Kidney (tissue), 22 donors: ENCODE measurements at places on chromosomes 6 and 20. TPM values are rescaled to one million over a fixed set of nuclear protein-coding genes. Genes with fewer than 3 reads are reported as not detected.

- DNase-seq, result no peak
Measured at GRCh38 chr6:113643407-113643770, 213.8 kb upstream of the MARCKS start.

DNA sequence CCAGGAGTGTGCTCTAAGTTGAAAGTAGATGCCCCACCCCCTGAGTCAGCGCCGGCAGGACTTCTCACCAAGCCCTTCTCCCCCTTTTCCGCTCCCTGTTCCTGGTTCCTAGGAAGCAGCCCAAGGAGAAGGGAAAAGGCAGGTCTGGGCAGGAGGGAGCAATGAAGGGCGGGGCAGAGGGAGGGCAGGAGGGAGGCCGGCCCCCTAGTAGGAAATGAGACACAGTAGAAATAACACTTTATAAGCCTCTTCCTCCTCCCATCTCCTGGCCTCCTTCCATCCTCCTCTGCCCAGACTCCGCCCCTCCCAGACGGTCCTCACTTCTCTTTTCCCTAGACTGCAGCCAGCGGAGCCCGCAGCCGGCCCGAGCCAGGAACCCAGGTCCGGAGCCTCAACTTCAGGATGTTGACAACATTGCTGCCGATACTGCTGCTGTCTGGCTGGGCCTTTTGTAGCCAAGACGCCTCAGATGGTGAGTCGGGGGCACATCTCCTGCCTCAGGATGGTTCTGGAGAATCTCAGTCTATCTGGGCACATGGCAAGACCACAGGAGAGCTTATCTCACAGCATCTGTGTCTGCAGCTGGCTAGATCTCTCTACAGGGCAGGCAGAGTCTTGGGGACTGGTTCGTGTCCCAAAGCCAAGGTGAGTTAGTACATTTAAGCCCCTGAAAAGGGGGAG is at the start of gene PROCR:
PROCR (plus strand) TSS at position 320 of the 681 bp plus-strand sequence; CDS start at position 403, 83 bp downstream.
- DNase-seq, result peak; percentile 60

DNA sequence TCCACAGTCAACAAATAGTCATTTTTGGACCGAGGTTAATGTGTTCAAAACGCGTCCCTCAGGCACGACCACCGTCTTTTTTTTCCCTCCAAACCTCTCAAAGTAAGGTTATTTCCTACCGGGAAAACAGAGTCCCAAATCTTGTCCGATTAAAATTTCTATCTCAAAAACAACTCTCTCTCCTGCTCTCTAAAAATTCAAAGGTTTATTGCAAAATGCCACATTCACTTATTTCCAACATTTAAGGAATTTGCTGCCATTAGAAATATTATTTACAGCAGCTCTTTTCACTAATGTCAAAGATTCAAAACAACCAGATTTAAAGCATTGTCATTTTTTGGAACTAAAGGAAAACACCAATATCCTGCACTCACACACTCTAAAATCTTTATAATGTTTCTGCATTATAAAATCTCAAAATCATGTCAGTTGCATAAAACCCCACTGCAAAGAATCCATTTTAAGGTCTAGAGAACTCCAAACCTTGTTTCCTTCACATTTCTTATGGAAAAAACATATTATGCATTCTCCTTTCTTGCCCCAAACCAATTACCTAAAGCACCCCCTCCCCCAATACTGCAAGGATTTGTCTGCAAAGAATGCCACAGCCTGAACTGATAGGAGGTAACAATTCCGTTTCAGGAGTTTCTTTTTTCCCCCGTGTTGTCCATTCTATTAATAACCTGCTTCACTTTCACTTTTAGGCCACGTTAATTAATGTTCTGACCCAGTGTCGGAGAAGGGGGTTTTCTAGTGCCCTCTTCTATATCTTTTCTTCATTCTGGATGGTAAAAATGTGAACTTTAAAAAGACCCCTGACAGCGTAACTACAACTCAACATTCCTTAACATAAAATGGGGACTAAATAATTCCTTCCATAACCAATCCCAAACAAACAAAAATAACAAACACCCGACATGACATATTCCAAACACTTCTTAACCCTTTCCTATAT is 1.4 kb downstream of the NRN1 start:
- no peak for DNase-seq

DNA sequence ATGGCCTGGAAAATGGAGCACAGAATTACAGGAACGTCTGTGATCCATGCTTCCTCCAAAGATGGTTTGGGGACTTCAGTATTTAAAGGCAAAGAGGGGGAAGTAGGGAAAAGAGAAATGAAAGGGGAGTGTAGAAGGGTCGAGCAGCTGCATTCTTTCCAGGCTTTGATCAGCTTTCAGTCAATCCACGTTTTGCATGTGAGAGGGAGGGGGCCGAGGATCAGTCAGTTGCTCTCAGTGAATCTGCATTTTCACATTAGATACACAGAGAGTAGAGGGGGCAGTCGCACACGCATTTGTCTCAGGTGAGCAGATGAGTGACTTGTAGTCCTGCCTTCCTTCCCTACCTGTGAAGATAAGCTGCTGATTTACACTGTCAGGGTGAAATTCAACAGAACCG is 78.8 kb downstream of the FOXF2 start:
- no peak for DNase-seq

DNA sequence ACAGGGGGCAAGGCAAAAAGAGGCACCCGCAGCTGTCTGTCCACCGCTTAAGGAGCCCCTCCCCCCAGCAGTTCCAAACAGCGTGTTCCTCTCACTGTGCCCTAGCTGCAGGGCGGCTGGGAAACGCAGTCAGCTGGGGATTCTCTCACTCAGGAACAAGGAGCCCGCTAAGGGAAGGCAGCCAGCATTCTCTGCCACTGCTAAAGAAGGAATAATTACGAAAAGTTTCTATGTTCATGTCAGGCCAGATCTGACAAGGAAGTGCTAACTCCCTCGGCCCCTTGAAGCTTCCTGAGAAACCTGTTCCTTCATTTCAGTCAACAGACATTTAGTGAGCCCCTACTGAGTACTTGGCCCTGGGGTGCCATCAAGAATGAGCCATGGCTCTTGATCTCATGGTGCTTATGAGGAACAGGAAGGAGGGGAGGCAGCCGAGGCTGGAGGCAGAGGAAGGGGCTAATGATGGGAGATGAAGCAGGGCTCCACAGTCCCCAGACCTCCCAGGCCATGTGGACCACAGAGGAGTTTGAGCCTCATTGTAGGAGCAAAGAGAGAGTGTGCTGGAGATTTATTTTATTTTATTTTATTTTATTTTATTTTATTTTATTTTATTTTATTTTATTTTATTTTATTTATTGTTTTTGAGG is 101.7 kb upstream of the PMEPA1 start:
- no peak for DNase-seq

DNA sequence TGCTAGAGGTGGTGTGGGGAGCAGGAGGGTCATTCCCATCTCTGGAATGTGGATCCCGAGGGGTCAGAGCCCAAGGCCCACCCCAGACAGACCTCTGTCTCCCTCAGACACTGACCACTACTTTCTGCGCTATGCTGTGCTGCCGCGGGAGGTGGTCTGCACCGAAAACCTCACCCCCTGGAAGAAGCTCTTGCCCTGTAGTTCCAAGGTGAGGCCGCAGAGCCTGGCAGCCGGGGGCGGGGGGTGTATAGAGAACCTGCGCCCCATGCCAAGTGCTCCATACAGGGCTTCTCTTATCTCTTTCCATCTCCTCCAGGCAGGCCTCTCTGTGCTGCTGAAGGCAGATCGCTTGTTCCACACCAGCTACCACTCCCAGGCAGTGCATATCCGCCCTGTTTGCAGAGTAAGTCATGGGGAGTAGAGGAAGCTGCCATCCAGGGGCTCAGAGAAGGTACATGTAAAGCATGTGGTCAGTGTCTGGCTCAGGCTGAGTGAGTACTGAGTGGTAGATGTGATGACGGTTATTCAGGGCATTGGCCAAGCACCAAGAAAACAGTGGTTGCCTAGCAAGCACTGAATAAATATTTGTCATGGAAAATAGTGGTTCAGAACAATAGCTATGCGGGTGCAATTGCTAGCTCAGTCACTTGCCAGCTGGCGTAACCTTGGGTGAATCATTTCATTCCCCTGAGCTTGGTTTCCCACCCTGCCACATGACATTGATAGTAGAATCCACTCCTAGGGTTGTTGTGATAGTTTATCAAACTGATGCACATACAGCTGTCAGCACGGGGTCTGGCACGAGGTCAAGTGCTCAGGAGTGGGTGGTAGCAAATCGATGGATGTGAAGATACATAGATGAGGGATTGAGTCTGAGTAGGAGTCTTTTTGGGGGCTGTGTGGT is 3.5 kb downstream of the PIGT start:
- no peak for DNase-seq

GRCh38 chr20:18101125-18101810 is 36.4 kb upstream of the KAT14 start:
- DNase-seq, result no peak

DNA sequence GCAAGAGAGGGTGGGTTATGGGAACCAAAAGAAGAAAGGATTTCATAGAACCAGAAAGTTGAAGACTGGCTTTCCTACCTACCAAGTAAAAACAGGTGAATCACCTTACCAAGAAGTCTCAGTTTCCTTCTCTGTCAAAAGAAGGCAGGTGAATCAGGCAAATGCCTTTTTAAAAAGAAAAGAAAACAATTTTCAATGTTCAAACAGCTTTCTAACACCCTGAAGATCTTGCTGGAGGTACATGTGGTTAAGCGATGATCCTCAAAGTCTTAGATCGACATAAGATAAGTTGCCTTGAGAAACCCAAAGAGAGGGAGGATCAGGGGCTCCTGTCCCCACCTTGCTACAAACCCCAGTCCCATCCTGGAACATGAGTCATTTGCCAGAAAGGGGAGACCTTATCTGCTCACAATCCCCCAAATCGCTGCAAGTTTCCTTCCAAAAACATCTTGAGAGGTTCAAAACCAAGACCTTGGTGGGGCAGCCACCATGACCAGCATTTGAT is 71.6 kb downstream of the NFATC2 start:
- no peak for DNase-seq

DNA sequence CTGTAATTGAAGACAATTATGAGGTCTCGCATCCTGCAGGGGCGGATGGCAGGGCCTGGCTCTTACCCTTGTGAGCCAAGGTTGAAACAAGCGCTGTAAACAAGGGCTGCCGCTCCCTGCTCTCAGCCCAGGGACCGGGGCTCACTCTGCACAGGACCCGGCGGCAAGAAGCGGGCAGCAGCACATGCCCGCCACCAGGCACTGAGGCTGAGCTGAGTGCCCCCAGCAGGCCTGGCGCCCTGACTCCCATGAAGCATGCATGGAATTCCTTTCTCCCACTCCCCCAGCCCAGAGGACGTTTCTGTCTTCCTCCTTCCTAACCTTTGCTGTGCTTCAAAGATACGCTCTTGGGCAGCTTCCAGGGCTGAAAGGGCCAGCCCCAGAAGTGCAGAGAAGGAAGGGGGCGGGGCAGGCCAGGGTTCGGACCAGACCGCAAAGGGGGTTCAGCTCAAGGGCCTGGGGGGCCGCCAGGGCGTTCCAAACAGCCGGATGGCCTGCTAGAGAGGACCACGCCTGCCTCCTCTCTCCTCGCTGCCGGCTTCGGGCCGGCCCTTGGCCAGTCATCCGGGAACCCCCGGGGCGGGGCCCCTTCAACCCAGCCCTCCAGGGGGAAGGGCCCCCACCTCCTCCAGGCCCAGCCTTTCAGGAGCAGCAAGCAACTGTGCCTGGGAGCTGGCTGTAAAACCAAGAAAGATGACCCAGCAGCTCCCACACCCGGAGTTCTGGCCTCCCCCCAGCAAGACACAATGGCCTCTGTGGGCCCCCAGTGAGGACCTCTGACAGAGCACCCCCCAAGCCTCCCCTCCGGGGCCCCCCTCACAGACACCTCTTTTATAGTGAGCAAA is 109.9 kb downstream of the NOL4L start:
- DNase-seq, result peak; percentile 96

GRCh38 chr20:21312813-21313474 is 9.8 kb downstream of the XRN2 start:
- no peak for DNase-seq

DNA sequence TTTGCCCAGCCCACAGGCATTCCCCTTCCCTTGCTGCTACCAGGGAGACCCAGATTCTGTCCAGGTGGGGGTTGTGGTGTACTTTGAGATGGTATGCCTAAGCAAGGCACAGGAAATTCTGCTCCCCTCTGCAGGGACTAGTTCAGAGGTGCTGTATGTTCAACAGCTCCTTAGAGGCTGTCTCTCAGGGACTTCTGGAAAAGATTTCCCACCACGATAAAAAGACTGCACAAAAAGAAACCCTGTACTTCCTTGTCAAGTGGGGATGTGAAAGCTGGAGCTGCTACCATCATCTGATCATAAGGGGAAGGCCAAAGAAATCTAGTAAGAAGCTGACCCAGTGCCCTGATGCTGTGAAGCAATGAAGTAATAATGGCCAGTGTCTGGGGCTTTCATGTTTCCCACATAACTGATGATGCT is 51.5 kb upstream of the SMIM29 start:
- DNase-seq, result no peak

GRCh38 chr6:80170433-80170832 is 64.0 kb downstream of the BCKDHB start:
- no peak for DNase-seq

DNA sequence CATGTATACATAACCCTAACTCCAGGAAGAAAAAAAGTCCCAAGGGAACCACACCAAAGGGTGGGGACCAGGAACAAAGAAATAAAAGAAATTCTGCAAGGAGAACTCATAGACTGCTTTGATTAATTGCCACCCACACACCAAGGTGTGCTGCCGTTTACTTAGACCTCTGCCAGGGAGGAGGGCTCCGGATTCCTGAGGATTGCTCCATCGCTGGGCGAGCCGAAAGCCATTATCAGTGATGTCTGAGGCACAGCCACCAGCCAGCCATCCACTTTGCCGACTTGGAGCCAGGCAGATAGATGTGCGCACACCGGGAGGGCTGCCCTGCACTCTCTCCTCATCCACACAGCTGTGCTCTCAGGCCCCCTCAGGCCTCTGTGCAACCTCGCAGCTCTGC is 272.7 kb upstream of the FOXQ1 start:
- DNase-seq, result no peak

- DNase-seq, result no peak
Measured at GRCh38 chr6:11632795-11633511, 95.4 kb downstream of the TMEM170B start.

DNA sequence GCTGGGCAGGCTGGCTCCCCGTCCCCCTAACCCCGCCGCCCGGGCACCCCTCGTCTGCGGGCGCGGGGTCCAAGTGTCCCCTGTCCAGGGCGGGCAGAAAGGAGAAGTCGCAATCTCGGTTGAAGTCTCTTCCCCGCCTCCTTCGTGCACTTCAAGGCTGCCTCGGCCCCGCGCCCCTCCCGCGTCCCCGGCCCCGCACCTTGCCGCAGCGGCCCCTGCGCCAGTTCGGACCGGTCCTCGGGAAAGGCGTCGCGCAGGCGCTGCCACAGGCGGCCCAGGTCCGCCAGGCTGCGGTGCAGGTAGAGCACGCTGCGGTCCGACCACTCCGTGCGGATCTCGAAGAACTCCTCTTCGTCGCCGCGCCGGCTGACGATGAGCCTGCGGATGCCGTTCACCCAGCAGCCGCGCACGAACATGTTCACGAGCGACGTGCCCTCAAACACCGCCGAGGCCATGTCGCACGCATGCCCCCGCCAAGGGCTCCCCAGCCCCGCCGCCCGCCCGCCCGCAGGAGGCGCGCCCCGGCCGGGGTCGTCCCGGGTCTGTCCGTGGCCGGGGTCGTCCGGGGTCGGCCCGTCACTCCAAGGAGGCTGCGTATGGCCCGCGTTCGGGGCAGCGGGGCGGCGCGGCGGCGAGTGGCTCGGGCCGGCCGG is at the start of gene PXDC1:
PXDC1 (minus strand) TSS at position 637 of the 653 bp plus-strand sequence; CDS start at position 455, 182 bp downstream.
- DNase-seq, result no peak

The LTB gene
- polyA plus RNA-seq, result 6.6 TPM

The FOXO3 gene
- polyA plus RNA-seq, result 9.4 TPM

The BCAS4 gene
- 17.1 TPM for polyA plus RNA-seq
